ENCODE measurements at places on chromosomes 5 and 9. TPM values are rescaled to one million over a fixed set of nuclear protein-coding genes. Genes with fewer than 3 reads are reported as not detected.
A peak's percentile ranks its signal among the peaks of the same experiment; 100 is the strongest.

GRCh38 chr5:132761321-132762240 lies 14.4 kb downstream of the CCNI2 start:
- peaks cover 3% of the 10 kb centered on the region for H3K4me1 ChIP-seq
- peaks cover 76% of the 10 kb centered on the region for H3K36me3 ChIP-seq
- H3K27ac ChIP-seq: no peak overlapping the region

GRCh38 chr5:177524941-177525655 lies 8.3 kb upstream of the DDX41 start:
- DNase-seq: no peak
- H3K27me3 ChIP-seq: no peaks in the 10 kb centered on the region

GRCh38 chr9:7259544-7260241 lies 501.9 kb downstream of the KDM4C start:
- DNase-seq: no peak
- no peak overlapping the region for H3K4me3 ChIP-seq
- no peaks in the 10 kb centered on the region for H3K36me3 ChIP-seq
- no peaks in the 10 kb centered on the region for H3K27me3 ChIP-seq

DNA sequence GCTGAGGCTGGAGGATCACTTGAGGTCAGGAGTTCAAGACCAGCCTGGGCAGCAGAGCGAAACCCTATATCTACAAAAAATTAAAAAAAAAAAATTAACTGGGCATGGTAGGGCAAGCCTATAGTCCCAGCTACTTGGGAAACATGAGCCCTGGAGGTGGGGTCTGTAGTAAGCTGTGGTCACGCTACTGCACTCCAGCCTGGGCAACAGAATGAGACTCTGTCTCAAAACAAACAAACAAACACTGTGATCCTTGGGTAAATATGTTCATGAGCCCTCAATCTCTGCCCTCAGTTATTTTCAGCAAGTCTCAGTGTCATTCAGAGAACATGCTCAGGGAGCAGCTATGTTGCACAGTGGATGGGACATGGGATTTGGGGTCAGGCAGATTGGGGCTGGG lies 76.2 kb downstream of the PTTG1 start:
- H3K4me1 ChIP-seq: no peaks in the 10 kb centered on the region
- H3K36me3 ChIP-seq: no peaks in the 10 kb centered on the region
- H3K27me3 ChIP-seq: no peaks in the 10 kb centered on the region
- no peak overlapping the region for H3K27ac ChIP-seq

DNA sequence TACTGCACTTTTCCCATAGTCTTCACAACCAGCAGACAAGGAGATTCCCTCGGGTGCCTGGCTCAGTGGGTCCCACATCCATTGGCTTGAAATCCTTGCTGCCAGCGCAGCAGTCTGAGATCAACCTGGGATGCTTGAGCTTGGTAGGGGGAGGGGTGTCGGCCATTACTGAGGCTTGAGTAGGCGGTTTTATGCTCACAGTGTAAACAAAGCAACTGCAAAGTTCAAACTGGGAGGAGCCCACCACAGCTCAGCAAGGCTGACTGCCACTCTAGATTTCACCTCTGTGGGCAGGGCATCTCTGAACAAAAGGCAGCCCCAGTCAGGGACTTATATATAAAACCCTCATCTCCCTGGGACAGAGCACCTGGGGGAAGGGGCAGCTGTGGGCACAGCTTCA lies 512.3 kb upstream of the MPDZ start:
- H3K27me3 ChIP-seq: no peaks in the 10 kb centered on the region
- no peak overlapping the region for H3K4me3 ChIP-seq
- peaks cover 15% of the 10 kb centered on the region for H3K4me1 ChIP-seq
- H3K27ac ChIP-seq: no peak overlapping the region
- H3K36me3 ChIP-seq: no peaks in the 10 kb centered on the region

GRCh38 chr5:108380531-108381349 lies 1.2 kb downstream of the FBXL17 start:
- no peak for DNase-seq
- H3K4me1 ChIP-seq: peaks cover 18% of the 10 kb centered on the region
- H3K4me3 ChIP-seq: peak overlapping the region; percentile 84
- H3K27me3 ChIP-seq: no peaks in the 10 kb centered on the region

DNA sequence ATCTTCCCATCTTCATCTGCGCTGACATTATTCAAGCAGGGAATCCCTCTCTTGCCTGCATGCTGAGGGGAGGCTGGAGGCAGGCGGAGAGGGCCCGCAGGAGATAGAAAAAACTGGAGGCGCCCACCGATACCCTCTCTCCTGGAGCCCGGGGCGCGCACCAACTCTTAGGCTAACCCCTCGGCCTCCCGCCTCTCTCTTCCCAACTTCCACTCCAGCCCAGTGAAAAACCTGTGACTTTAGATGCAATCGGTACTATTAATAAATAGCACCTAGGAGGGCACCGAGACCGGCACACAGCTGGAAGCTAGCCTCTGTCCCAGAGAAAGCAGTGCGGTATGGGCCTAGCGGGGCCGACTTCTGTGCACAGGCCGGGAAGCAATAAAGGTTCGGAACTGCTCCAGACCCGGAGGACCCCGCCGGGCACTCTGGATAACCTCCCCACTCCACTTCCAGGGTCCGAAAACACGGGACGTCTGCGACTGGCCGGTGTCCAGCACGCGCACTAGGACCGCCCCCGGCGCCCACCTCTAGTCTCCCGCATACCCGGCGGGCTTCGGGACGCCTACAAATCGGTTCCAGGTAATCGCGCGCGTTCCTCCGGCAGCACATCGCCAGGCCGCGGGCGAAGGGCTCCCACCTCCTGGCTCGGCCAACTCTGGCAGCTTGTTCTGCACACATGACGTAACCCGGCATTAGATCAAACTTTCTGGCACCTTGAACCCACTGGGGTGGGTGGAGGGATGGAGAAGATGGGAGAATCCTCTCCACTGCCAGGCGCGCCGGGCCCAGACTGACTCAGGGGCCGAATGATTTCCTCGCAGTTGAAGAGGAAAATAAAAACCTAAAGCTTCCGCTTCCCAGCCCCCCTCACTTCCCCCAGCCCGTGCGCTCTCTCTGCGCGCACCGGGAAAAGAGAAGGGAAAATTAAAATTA lies 1.4 kb downstream of the EFNA5 start:
- peak overlapping the region; percentile 55 for H3K4me3 ChIP-seq
- H3K4me1 ChIP-seq: peaks cover 23% of the 10 kb centered on the region
- peak overlapping the region; percentile 56 for H3K27ac ChIP-seq
- H3K36me3 ChIP-seq: no peaks in the 10 kb centered on the region

GRCh38 chr5:168883281-168883741 lies 304.1 kb upstream of the PANK3 start:
- no peak overlapping the region for H3K27ac ChIP-seq
- no peak overlapping the region for H3K4me3 ChIP-seq
- peaks cover 8% of the 10 kb centered on the region for H3K4me1 ChIP-seq

The ARID3C gene
- not detected for total RNA-seq

The IL13 gene
- not detected for total RNA-seq

The CD74 gene
- 270 TPM for total RNA-seq

The SETD9 gene
- total RNA-seq: 5.0 TPM

The TMED9 gene
- 47.3 TPM for total RNA-seq

The MSH3 gene
- total RNA-seq: 10.0 TPM

Measured in esophagus muscularis mucosa (tissue), 4 donors.